Heart left ventricle (tissue), 16 donors: ENCODE measurements at places on chromosomes 7 and 10.

- H3K27ac ChIP-seq, result no peak overlapping the region
- H3K27me3 ChIP-seq, result peaks cover 6% of the 10 kb centered on the region
- no peak overlapping the region for H3K4me3 ChIP-seq
- DNase-seq, result no peak
Measured at GRCh38 chr10:101295261-101295660, 58.7 kb upstream of the BTRC start.

DNA sequence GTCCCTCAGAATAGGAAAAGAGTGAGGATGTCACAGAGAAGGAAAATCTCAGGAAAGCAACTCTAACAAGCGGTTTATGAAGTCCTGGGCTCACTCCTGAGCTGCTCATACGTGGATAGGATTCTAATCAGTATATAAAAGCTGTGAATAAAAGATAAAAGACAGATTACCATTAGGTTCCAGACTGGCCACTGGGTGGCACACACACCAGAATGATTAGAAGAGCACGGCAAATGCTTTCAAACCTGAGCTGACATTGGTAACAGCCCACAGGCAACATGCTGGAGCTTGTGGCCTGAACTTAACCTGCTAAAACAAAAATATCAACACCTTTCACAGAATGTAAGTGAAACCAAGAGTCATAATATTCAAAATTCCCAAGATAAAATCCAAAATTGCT lies 370.8 kb downstream of the GRID1 start:
- H3K4me1 ChIP-seq, result no peaks in the 10 kb centered on the region
- no peak for DNase-seq
- H3K4me3 ChIP-seq, result no peak overlapping the region
- H3K27me3 ChIP-seq, result no peaks in the 10 kb centered on the region
- no peak overlapping the region for H3K27ac ChIP-seq

- no peak overlapping the region for H3K4me3 ChIP-seq
- no peaks in the 10 kb centered on the region for H3K4me1 ChIP-seq
- no peak for DNase-seq
- no peak overlapping the region for H3K27ac ChIP-seq
- H3K36me3 ChIP-seq, result no peaks in the 10 kb centered on the region
Measured at GRCh38 chr10:80896959-80897358, 359.3 kb downstream of the SH2D4B start.

GRCh38 chr7:135321556-135321955 lies 87.9 kb downstream of the STRA8 start:
- no peaks in the 10 kb centered on the region for H3K36me3 ChIP-seq
- H3K4me1 ChIP-seq, result peaks cover 19% of the 10 kb centered on the region
- no peak for DNase-seq

- no peaks in the 10 kb centered on the region for H3K4me1 ChIP-seq
- DNase-seq, result no peak
- H3K36me3 ChIP-seq, result no peaks in the 10 kb centered on the region
- H3K27me3 ChIP-seq, result no peaks in the 10 kb centered on the region
- H3K4me3 ChIP-seq, result no peak overlapping the region
Measured at GRCh38 chr10:10830293-10830986, 187.2 kb upstream of the CELF2 start.

DNA sequence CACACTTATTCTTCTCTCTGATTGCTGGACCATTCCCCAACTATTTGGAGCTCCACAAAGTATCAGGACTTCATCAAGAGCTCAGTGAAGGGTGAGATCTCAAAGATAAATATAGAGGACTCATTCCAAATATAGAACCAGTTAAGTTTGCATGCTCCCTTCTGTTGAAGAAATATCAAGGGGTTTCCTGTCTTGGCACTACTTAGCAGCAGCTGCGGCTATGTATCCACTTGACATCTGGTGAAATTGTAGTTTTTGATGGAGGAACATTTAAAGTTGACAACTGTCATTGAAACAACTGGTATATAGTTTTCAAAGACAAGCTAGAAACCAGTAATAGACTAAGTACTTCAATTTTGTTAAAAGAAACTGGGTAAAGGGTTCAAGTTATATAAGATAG lies 1.0 kb upstream of the SPAG6 start:
- H3K27me3 ChIP-seq, result peaks cover 91% of the 10 kb centered on the region
- H3K4me1 ChIP-seq, result peaks cover 12% of the 10 kb centered on the region
- no peaks in the 10 kb centered on the region for H3K36me3 ChIP-seq
- no peak for DNase-seq
- no peak overlapping the region for H3K4me3 ChIP-seq
